ENCODE measurements at places on chromosomes 13 and 19. TPM values are rescaled to one million over a fixed set of nuclear protein-coding genes. Genes with fewer than 3 reads are reported as not detected.

SLC10A2 gene
- not detected for total RNA-seq

ZNF729 gene
- total RNA-seq = not detected

IGFLR1 gene
- 11.8 TPM for total RNA-seq

ZNF415 gene
- not detected for total RNA-seq

FCAR gene
- not detected for total RNA-seq

CLEC4G gene
- total RNA-seq = not detected

CEACAM20 gene
- 0.05 TPM for total RNA-seq

NTF4 gene
- 0.72 TPM for total RNA-seq

ATP4B gene
- not detected for total RNA-seq

All from A549 treated with AZD2906 at 1 μM for 4 hours (cell line).